EL (cell line): ENCODE measurements at places on chromosomes 5 and 9.

DNA sequence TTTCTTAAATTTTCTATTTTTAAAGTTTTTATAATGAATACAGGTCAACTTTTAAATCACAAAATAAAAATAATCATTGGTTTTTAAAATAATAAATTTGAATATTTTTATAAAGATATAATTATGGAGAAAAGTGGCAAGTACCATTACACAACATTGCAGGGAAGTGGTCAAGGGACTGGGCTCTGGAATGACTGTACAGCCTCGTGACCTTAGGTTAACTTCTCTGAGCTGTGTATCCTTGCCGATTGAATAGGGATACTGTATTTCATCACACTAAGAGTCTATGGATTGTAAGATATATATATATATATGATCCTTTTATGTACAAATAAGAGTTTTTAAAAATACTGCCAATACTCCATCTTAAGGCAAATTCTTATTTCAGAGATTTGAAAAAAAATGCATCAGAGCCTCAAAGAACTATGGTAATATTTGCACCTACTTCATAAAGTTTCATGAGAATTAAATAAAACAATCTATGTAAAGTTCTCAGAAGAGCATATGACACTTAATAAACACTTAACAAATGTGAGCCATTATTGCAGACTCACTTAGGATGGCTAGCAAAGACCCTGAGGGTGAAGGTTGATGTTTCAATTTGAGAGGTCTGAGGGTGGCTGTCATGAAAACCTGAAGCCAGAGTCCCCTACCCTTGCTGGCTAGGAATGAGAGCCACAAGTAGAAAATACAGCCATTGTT, 136.5 kb downstream of the CCDC192 start:
- peak; percentile 7 for DNase-seq

DNA sequence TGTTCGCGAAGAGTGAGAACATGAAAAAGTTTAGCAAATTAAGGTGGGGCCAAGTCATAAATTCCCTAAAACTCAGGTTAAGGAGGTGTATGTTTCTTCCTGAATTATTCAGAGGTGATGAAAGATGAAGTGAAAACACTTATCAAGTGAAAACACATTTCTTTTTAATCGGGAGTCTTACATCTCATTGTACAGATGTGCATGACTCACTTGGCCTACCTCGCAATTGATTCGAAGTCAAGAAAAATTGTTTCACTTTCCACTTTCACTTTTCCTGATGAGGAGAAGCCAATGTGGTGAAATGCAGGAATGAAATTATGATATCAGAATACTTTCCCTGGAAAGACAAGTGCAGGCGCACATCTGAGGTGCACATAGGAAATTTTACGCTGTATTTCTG, 78.7 kb downstream of the SLC25A46 start:
- peak; percentile 4 for DNase-seq

DNA sequence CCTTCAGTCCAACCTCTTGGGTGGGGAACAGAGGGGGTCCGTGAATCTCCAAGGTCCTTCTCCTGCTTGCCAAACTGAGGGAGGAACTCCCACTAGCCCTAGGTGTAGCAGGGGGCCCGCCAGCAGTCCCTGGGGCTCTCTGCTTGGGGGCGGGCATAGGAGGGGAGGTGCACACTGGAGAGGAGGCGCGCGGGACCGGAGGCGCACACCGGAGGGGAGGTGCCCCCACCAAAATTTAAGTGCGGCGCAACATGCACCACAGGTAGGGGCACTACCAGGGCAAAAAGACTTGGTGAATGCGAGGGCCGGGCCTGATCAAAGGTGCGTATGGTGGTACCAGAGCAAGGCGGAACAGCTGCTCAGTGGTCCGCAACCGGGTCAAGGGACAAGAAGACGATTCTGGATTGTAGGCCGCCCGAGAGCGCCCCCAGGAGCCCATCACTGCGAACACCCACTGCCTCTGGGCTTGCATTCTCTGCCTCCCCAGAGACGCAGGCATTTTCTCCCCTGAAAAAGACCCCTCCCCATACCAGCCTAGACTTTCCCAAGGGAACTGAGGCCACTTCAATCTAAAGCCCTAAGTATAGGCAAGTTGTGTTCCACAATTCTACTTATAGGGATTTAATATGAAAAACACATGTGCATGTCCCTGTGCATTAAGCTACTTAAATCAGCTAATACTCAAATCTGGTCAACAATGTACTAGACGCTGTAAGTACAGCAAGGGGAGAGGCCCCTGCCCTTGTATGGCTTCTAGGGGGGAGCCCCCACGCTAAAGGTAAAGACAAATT, 50.6 kb downstream of the TGFBI start:
- DNase-seq = no peak

- DNase-seq = no peak
These were observed 35.0 kb upstream of the ARAP3 start for GRCh38 chr5:141717043-141717442.

GRCh38 chr9:91443994-91444392, 20.4 kb upstream of the NFIL3 start:
- no peak for DNase-seq

DNA sequence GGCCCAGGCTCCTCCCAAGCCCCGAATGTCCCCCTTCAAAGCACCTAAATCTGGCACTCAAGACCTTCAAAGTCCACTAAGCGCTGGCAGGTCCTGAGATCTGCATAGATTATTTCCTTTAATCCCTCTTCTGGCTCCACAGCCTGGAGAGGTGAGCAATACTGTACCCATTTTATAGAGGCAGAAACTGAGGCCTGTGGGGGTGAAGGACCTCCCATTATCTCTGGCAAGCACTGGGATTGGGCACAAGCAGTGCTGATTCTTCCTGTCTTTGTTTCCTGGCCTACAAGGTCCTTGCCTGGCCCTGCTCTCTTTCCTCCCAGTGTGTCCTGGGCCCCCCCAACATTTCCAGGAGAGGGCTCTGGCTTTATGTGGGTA, 252.3 kb downstream of the PBX3 start:
- no peak for DNase-seq
